CD4-positive, alpha-beta T cell treated with Interleukin-17A for 1 hour (primary cell): ENCODE measurements at places on chromosomes 1 and 21.

- DNase-seq: no peak
Observed at GRCh38 chr1:55575571-55576279, 360.6 kb upstream of the USP24 start.

DNA sequence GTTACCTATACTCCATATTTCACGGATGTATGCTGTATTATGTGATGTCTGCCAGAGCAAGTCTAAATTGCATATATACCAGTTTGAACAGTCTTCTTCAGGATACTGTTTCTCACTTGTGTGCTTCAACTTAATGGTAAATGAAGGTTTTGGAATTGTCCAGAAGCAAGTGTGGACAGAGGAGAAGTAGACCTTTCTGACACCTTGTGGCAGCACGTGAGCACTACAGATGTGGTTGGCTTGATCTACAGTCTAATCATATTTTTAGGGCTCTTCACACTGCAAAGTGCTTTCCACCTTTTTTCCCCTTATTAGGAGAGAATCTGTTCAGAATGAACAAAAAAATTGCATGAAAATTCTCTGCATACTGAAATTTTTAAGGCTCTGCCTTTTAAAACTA, 10.9 kb downstream of the MORC3 start:
- DNase-seq: peak; percentile 70

DNA sequence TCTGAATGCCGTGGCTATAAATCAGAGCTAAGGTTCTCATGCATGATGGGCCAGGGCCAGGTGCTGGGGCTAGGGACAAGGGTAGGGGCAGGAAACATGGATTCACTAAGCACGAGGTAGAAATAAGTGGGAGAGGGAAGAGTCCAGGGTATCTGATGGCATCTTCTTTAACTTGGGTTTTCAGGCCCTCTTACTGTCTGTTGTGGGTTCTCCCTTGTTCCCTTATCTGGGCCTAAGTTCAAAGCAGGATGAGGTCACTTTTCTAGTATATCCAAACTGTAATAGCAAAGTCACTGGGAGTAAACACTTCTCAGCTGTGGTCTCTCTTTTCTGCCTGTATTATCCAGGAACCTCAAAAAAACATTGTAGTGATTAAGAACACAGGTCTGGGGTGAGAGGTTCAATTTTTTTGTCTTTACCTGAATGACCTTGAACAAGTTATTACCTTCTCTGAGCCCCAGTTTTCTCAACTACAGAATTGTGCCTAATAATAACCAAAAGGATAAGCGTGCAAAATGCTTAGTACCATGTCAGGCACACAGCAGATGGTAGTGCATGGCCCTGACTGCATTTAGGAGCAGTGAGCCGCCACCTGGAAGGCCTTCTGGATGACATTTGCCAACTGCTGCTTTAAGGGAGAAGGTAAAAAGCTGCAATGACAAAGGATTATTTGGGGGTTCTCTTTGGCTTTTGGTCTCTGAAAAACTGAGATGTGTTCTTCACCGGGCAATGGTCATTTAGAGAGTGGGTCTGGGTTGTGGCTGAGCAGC, 53.6 kb upstream of the A3GALT2 start:
- no peak for DNase-seq

- DNase-seq: no peak
Observed at GRCh38 chr1:19006837-19007271, 50.4 kb upstream of the IFFO2 start.

DNA sequence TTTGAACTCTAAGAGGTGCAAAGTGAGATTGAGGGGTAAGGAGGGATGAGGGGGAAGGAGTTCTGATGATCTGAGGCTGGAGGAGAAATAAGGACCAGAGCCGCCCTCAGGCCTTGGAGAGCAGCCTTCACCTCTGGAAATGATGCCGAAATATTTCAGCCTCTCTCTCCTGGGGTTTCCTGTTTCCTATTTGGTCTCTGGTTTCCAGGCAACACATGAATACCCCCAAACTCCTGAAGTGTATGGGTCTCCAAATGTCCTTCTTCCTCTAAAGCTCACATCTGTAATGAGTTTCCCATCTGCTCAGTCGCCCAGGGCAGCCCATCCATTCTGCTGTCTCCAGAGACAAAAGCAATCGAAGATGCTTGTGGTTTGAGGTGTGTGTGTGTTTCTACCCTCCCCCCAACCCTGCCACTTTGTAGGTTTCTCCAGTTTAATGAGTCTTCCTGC, 52.0 kb upstream of the FAM20B start:
- no peak for DNase-seq

DNA sequence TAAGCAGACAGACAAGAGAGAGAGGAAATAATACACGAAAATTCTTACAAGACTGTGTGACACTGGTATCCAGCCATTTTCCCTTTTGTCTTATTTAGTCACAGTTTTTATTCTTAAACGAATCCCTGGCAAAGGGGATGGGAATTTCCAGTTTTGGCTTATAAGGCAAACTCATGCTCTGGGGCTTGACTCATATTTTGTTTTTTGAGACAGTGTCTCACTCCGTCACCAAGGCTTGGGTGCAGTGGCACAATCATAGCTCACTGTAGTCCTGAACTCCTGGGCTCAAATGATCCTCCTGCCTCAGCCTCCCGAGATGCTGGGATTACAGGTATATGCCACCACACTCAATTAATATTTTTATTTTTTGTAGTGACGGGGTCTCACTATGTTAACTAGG, 31.9 kb downstream of the PTGER3 start:
- no peak for DNase-seq

DNA sequence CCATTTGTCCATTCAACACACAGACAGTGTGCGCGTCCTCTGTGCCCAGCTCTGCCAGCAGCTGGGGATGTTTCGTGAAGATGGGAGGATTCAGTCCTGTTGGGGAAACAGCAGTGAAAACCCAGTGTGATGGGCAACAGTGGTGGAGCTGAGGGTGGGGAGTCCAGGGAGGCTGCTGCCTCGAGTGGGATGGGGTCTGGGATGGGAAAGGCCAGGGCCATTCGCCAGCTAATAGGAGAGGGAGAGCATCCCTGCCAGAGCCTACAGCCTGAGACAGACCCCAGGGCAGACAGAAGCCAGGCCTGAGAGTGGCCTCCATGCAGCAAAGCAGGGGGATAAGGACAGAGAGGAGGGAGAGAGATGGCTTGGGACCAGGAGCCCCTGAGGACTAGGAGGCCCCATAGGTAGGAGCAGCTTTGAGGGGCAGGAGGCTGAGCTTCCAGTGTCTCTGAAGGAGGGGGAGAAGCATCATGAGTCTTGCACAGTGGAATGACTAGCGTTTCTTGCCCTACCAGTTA, 252.6 kb downstream of the NPHP4 start:
- no peak for DNase-seq

DNA sequence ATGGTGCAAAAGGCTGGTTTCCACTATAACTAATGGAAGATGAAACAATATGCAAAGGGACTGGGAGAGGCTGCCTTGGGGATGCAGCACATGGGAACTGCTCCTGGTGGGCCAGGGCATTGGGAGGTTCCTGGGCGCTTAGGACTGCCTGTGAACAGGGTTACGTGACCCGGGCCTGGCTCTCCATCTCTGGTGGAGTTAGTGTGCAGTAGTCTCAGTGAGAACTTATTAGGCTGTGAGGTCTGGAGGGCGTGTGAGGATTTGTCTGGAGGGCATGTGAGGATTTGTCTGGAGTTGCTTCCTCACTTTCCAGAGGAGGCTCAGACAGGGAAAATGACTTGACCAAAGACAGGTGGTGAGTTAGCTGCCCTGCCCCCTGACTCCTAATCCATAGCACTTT, 1.5 kb upstream of the ETV3L start:
- DNase-seq: no peak

DNA sequence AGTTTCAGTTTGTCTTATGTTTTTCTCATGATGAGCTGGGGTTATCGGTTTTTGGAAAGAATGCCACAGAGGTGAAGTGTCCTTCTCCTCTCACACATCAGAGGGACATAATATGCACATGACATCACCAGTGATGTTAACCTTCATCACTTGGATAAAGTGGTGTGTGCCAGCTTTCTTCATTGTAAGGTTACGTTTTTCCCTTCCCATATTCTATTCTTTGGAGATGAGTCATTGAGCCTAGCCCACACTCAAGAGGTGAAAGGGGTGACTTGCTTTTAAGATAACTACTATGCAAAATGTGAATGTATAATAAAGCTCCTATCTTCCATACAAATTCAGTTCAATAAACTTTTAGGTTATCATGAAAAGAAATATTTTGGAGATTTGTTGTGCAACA, 36.7 kb upstream of the MAGI3 start:
- DNase-seq: no peak

DNA sequence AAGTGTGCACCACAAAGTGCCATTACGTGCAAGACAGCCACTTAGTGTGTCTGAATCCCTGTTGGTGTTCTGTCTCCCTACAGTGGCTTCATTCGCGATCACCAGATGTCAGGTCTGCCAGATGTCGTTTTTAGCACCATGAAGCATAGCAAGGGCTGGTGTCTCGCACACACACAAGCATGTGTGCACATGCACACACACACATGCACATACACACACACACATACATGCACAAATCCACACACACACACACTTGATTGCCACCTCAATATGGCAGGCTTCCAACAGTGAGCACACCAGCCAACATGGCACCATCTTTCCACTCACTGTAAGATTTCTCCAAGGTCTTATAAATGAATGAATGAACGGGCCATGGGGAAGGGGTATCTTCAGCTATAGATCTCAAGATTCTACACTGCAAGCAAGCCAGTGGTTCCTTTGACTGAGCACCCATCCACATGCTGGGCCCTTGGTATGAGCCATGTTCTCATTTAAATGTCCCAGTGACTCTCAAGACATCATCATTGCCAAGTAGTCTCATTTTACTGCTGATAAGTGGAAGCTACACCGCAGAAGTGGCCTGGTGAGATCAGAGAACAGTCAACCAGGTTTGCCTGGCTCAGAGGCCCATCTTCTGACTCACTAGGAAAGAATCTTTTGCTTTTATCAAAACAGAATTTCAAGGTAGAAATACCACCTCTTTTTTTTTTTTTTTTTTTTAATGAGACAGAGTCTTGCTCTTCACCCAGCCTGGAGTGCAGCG, 84.9 kb downstream of the SIM2 start:
- DNase-seq: no peak

- DNase-seq: no peak
Observed at GRCh38 chr21:38321568-38321967, 64.8 kb downstream of the KCNJ15 start.

DNA sequence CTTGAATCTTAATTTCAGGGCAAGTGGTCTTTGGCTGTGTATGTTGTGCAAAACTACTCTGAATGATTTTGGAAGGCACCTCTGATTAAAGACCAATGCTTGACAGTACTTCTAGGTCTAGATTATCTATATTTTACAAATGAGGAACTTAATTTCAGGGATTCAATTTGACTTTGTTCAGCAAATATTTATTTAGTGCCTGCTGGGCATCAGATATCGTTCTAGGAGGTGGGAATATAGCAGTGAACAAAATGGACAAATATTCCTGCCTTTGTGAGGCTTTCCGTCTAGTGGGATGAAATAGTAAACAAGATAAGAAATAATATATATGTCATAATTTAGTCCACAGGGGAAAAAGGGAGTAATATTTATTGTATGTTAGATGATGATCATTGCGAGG, 4.7 kb downstream of the ZNF326 start:
- no peak for DNase-seq

- DNase-seq: no peak
Observed at GRCh38 chr1:2260917-2261316, 32.8 kb downstream of the SKI start.

GRCh38 chr1:208184966-208185654, 59.1 kb downstream of the PLXNA2 start:
- no peak for DNase-seq

- no peak for DNase-seq
Observed at GRCh38 chr1:13826591-13826990, 126.6 kb downstream of the PRDM2 start.

DNA sequence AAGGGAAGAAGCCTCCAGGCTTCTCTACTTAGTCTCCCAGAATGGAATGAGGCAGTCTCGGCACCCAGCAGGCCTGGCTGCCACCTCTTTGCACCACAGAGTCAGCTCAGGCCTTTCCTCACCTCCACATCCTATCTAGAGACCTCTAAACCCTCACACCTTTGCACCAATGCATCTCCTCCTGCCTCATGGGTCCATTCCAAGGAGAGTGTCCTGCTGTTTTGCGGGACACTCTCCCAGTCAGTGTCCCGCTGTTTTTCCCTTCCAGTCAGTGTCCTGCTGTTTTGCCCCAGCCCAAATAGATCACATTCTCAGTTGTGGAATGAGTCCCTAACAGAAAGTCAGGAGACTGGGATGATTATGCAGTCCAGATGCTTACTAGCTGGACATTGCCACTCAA, 185.6 kb upstream of the CAMK1G start:
- no peak for DNase-seq

GRCh38 chr1:224542783-224543440, 73.2 kb upstream of the CNIH3 start:
- peak; percentile 9 for DNase-seq

- DNase-seq: no peak
Observed at GRCh38 chr21:14985306-14985705, 79.5 kb downstream of the NRIP1 start.

GRCh38 chr1:193472838-193473398, 286.5 kb upstream of the B3GALT2 start:
- DNase-seq: no peak

GRCh38 chr1:117370071-117370470, 2.8 kb downstream of the MAN1A2 start:
- no peak for DNase-seq

DNA sequence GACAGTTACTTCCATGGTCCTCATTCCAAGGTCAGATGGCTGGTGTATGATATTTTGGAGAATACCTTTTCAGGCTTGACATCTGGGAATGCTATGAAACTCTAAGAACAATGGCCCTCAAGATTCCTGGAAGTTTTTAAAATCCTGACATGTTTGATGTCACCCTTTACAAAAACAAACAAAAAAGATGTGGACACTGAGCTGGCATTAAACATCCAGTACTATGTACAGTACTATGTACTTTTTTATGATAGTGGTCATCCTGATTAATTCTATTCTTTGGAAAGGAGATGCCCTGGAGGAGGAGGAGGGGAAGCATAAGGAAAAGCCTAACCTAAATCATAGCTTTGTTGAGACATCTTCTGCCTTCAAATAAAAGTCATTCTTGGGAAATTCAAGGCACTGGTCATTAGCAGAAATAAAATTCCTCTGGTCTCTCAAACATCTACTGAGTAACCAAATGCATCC, 235.4 kb downstream of the HMCN1 start:
- DNase-seq: no peak

DNA sequence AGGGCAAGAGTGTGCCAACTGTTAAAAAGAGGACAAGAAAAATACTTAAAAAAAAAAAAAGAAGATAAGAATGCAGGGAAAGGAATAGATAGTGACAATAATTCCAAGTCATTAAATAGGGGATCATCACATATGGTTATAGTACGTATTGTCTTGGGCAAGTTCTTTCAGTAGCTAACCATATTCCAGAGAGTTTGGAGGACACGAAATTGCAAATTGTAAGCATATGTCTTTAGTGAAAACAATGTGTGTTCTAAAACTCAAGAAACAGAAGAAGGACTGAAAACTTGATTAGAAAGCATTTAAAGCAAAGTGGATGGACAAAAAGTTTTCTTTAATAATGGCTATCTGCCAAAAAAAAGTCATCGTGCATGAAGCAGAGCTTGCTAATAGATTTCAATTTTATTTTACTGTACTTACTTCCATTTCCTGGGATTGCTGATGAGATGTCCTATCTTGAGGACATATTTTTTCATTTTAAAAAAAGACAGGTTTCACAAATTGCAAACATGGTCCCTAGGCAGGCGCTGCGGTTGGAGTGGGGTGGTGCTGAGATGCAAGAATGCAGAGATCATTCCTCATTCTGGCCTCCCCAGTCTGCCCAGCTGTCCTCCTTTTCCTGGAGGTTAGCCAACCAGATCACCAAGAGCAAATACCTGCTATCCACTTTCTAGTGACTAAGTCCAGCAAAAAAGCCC, 11.9 kb downstream of the TSPAN2 start:
- DNase-seq: no peak
